ENCODE measurements at places on chromosomes 5 and 9.

DNA sequence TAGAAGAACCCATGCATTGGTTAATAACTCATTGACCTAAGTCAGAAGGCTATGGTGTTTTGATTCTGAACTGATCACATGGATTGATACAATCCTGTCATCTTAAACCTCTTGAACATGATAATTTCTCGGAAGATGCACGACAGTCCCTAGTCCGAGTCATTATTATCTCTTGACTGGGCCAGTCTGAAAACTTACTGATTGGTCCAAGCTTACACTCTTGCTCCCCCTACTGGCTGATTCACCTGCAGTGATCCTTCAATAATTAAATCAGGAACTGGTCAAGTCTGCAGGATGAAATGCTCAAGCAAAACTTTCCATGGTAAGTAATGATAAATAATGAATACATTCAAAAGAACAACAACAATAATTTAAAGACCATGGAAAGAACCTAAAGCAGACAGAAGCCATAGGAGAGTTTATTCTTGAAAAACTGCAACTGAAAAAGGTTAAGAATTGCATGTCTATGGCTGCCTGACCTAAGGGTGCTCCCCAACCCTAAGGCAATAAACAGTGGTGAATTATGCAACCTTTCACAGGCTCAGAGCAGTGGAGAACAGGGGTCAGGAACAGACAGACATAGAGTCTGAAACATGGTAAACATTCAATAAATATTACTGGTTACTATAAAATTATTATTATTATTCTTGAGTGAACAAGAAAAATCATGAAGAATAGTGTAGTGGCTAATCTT, 79.3 kb downstream of the BRINP1 start:
- DNase-seq: no peak

DNA sequence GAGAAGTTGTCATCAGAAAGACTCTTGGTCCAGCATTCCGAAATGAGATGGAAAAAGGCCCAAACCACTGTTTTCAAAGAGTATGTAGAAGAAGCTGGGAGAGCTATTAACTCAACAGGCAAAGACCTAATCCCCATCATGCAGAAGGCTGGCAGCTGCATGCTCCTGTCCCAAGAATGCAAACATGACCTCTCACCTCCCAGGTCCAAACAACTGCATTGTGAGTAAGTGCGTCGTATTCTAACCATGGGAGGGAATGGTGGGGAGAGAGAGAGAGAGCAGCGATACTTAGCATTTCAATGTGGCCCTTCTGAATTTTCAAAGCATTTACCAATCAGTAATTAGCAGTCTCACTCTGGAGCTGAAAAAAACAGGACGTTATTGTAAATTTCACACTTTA, 27.6 kb downstream of the TRPC7 start:
- DNase-seq: no peak

DNA sequence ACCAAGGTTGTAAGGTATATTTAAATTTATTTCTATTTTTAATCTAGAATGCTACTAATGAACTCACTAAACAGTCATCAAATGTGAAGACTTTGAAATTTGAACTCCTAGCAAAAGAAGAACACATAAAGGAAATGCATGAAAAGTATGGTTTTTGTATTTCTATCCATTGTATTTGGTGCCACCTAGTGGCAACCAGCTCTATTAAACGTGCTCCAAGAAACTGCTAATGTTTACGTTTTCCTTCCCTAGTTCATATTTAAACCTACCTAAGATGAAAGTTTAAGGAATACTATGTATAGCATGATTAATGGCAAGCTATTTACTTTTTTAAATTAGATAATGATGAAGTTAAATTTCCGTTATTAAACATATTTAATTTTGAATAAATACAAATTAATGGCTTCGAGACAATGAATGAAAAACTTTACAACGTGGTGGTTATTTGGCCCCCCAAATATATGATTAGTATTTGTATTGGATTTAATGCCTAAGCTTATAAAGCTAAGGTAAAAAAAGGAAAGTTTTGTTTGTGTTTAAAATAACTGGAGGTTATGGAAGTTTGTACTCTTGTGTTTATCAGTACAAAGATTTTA, 115.9 kb upstream of the SH3GL2 start:
- peak; percentile 15 for DNase-seq

DNA sequence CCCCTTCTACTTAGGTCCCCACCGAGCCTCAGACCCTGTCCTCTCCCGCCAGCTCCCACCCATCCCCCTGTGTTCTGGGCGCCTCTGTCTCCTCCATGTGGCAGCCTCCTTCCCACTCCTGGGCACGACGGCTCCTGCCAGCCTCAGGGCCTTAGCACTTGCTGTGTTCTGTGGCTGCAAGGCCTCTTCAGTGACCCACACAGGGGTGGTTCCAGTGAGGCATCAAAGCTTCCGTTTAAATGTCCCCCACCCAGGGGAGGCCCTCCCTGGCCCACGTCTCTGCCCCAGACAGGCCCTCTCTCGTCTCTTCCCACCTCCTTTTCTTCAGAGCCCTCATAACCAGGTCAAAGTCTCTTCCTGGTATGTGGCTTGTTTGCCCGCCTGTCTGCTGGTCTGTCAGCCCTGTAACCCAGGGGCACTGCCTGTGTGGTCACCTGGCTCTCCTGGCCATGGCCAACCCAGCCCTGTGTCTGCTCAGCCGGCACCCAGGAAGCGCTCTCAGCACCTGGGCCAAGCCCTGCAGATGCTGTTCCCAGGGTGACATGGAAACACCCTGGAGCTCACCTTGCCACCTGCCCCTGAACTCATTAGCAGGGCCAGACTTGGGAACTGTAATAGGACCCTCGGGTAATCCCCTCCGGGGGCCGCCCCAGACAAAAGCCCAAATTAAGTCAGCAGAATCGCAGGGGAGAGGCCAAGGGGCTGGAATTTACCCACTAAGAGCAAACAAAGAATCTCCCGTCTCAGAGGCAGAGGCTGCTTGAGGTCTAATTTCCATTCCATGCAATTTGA, 33.7 kb downstream of the LHX3 start:
- DNase-seq: no peak

DNA sequence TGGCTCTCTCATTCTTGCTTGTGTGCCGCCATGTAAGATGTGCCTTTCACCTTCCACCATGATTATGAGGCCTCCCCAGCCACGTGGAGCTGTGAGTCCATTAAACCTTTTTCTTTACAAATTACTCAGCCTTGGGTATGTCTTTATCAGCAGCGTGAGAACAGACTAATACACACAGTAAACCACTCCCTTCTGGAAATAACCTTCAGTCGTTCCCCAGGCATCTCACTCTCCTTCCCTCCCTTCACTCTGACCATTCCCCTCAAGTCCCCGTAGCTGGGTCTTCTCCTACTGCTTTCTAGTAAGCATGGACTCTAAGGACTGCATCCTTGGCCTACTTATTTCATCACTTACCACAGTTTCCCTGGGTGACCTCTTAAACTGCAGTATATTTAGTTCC, 493.9 kb downstream of the CCDC171 start:
- no peak for DNase-seq

DNA sequence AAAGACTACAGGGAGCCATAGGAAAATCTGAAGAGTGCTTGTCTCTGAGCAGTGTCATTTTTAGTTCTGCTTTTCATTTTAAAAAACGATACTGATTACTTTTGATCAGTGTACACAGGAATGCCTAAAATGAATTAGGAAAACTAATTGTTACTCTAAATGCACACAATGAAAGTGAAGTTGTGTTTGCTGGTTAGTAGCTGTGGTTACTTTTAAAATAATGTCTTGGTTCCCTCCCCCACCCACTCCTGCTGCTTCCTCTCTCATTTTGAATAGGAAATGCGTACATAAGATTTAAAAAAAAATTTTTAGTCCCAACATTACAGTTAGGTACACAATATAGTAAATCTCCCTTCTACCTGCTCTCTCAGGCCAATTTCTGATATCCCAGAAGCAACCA, 47.5 kb upstream of the PLPP1 start:
- no peak for DNase-seq

- DNase-seq: no peak
Observed at GRCh38 chr5:127369796-127370195, 79.2 kb downstream of the MEGF10 start.

- no peak for DNase-seq
Observed at GRCh38 chr5:102498271-102499034, at the start of gene SLCO6A1. Gene SLCO6A1, minus strand, starts transcription at chr5:102499001. Its CDS starts 157 bp downstream, at chr5:102498844.

DNA sequence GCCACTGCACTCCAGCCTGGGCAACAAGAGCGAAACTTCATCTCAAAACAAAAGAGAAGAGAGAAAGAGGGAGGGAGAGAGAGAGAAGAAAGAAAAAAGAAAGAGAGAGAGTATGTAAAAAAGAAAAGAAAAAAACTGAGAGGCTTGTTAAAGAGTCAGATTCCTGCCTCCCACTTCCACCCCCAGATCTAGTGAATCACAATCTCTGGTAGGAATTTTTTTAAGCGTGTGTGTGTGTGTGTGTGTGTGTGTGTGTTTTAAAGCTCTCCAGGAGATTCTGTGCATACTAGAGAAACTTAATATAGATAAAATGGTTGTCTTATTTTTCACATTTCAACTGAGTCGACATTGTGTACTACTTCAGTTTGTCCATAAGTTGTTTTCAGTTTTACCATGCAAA, 32.0 kb downstream of the SAR1B start:
- no peak for DNase-seq

DNA sequence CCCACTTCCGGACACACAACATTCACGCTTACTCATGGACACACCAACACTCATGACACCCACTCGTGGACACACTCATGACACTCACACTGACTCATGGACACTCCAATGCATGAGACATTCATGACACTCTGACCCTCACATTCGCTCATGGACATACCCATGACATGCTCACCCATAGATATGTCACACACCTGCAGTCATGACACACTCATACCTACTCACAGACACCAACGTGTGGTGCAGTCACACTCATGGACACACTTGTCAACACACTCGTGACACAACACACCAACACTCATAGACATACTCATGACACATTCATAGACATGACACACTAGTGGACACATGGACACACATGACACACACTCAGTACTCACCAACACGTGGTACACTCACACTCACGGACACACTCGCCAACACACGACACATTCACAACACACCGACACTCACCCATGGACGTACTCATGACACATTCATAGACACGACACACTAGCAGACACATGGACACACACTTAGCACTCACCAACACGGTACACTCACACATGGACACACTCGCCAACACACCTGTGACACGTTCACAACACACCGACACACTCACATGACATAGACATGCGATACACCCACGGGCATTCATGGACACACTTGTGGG, 73.4 kb downstream of the PHF2 start:
- no peak for DNase-seq

DNA sequence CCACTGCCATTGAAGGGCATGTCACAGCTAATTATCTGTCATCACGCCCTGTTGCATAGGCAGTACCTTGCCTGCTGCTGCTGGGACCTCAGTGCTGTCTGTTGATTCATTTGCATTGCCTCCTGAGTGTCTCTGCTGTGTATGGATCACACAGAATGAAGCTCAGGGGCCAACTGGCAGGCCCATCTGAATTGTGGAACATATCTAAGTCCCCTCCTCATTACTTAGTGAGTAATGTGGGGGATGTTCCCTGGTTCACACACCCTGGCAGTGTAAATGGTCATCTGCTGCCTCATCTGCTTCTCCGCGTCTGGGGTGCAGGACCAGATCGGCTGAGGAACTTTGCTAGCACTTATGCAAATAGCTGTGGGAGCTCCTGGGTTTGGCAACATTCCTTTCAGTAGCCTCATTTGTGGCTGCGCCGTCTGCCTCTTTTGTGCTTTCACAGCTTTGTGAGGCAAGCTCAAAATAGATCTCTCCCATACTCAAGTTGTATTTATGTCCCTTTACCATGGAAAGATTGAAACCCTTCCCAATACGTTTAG, 25.4 kb downstream of the TYRP1 start:
- DNase-seq: no peak

DNA sequence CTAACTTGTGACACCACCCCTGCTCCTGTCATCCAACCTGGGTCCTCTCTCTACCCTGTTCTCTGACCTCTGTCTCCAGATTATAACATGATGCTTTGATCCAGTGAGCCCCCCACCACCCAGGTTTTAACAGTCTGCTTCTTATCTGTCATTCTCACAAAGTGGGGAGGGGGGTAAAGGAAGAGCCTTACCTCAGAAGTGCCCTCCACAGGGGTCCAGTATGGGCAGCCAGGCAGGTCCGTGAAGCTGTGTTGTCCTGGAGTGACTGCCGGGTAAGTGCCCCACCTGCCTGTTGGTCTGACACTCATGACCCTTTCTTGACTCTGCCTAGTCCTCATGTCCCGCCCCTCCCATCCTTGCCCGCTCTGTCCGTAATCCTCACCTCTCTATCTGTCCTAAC, 3.4 kb downstream of the IL11RA start:
- DNase-seq: no peak

DNA sequence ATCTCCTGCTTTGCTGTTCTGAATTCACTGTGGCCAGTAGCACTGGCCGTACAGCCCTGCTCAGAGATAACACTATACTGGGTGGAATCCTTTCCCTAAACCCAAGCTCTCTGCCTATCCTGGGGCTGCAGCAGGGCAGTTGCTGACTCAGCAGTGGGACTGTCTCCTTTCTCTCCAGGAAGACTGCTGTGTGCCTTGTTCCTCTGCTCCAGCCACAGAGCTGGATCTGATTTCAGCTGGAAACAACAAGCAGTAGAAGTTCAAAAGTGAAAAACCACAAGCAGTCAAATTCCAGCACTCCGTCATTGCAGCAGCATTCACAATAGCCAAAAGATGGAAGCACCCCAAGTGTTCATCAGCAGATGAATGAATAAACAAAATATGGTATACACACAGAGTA, 105.0 kb downstream of the FBXL7 start:
- no peak for DNase-seq

GRCh38 chr5:59116231-59116865, 533.5 kb downstream of the RAB3C start:
- DNase-seq: no peak

- no peak for DNase-seq
Observed at GRCh38 chr9:113574441-113575262, 111.1 kb downstream of the RGS3 start.

- DNase-seq: no peak
Observed at GRCh38 chr5:93603078-93603792, 20.2 kb downstream of the NR2F1 start.

GRCh38 chr5:89302102-89302891, 419.3 kb upstream of the MEF2C start:
- DNase-seq: no peak

DNA sequence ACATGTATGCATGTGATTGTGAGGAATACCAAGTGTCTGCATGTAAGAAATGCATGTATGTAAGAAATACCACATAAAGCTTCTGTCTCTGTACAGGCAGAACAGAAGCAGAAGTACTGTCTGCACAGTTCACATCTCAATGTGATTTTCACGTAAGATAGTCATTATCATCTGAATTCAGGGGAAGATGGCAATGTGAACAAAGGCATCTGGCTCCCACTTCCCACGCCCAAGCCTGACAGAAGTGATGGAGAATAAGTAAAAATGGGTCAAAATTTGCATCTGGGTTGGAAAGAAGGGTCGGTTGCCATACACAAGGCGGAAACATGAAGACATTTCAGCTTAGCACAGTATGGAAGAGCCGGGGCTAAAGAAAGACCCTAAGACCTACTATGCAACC, 71.7 kb downstream of the SUSD1 start:
- DNase-seq: no peak

DNA sequence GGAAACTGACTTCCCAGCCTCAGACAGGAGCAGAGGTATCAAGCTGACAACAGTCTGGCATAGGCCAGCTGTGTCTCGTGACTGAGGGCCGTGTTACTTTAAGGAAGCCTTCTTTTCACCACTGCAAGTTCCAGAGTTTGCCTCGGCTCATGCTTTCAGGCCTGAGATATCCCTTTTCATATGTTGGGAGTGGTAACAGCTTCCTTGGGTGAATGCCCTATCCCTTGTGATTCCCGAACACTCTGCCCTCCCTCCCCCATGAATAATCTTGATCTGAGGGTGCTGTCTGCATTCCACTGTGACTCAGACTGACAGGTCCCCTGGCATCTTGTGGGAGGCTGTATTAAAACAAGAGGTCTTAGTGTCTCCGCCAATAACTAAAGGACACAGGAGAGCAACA, 49.7 kb upstream of the ARL15 start:
- DNase-seq: no peak
